ENCODE measurements at places on chromosomes 4 and X.

DNA sequence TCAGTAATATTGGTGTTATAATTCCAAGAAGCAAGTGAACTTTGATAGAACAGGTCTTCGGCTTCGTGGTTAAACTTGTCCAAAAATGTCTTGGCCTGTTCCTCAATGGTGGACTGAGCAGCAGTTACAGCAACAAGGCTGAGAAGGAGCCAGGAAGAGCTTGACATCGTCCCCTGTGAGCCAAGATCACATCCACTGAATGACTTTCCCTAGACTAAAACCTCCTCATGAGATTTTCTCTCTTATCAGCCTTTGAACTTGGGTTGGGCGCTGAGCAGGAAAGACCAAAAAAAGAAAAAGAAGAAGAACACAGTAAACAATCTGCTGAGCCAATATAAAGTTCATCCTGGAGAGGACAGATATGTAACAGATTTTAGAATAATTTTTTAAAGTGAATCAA, at the start of gene ACE2:
Gene ACE2, minus strand, starts transcription at position 216 of the 400 bp plus-strand sequence. Its CDS starts 49 bp downstream, at position 167.
- DNase-seq = no peak

- no peak for DNase-seq
Observed at GRCh38 chr4:10684631-10685030, at the start of gene CLNK. Gene CLNK (minus strand): TSS chr4:10684768. CDS start chr4:10667869, 16,899 bp downstream.

- peak; percentile 38 for DNase-seq
Observed at GRCh38 chrX:153875391-153876111, 10.4 kb downstream of the L1CAM start.

- DNase-seq = no peak
Observed at GRCh38 chrX:57211906-57212305, 74.6 kb upstream of the FAAH2 start.

DNA sequence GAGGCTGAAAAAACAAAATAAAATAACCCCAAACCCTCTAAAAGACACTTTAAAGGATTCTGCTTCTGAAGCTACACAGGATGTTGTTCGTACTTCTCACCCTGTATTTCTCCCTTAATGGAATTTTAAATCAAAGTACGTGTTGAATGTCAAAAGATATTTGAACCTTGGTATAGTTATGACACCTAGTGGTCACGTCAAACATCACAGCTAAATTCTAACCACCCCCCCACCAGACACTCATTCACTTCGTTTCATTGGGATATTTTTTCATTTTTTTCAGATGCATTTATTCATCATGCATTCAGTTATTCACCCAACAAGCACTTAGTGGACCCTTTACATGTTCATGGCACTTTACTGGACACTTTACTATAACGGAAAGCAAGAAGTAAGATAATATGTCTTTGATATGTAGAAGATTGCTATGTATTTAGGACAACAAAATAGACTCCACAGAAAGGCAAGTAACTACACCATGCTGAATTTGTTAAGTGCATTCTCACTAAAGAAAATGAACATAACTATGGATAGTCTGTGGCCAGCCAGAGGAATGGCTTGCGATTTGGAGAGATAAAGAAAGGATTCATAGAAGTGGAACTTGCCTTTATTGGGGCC, 62.5 kb upstream of the GPR174 start:
- peak; percentile 31 for DNase-seq

All from Caki2 (cell line).